Cerebellar cortex (tissue), 1 donor: ENCODE measurements at places on chromosomes 7 and 10.

GRCh38 chr10:126420567-126421300, 32.5 kb upstream of the ADAM12 start:
- no peak for DNase-seq

GRCh38 chr7:31478018-31478417, 35.9 kb upstream of the ITPRID1 start:
- no peak for DNase-seq

GRCh38 chr10:82249141-82249540, 374.1 kb downstream of the NRG3 start:
- DNase-seq = no peak

DNA sequence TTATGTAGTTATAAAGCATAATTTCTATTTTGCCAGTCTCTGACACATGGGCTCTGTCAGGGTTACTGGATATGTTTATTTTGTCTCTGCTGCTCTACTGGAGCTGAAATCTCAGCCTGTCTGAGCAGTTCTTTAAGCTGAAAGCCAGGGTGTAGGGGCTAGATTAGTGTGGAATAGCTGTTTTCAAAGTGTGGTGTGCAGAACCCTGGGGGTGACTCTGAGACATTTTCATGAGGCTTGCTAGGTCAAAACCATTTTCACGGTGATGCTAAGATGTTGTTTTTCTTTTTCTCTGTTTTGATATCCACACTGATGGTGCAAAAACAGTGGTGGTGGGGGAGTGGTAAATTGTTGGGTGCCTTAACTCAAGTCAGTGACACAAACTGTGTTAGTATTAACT, 45.5 kb downstream of the CREM start:
- DNase-seq = no peak

- peak; percentile 90 for DNase-seq
Observed at GRCh38 chr10:119199231-119199992, 8.0 kb upstream of the GRK5 start.

DNA sequence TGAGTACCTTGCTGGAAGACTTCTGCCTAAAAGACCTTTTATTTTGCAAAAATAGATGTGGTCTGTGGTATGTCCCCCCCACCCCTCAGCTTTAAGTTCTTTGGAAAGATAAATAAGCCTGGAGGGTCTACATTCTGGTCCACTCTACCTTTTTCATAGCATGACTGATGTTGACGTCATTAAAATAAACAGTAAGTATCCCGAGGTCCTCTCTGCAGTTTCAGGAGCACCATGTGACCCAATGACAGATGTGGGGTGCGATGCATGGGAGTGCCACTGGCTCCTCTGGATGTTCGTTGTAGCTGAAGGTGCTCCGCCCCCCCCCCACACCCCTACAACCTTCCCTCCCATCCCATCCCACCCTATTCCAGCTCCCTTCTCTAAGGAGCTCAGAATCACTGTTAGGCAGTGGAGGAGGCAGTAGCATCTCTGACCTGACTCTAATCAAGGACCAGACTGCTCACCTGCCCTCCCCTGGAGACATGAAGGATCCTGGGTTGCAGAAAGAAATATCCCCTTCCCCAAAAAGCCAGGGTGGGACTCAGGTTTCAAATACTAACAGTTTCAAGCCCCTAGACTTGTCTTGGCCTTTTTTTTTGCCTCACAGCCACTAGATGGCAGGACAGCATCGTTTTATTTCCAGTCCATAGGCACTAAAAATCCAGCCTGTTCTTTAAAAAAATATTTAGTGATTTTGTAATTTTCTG, 25.1 kb downstream of the CASP7 start:
- peak; percentile 47 for DNase-seq

DNA sequence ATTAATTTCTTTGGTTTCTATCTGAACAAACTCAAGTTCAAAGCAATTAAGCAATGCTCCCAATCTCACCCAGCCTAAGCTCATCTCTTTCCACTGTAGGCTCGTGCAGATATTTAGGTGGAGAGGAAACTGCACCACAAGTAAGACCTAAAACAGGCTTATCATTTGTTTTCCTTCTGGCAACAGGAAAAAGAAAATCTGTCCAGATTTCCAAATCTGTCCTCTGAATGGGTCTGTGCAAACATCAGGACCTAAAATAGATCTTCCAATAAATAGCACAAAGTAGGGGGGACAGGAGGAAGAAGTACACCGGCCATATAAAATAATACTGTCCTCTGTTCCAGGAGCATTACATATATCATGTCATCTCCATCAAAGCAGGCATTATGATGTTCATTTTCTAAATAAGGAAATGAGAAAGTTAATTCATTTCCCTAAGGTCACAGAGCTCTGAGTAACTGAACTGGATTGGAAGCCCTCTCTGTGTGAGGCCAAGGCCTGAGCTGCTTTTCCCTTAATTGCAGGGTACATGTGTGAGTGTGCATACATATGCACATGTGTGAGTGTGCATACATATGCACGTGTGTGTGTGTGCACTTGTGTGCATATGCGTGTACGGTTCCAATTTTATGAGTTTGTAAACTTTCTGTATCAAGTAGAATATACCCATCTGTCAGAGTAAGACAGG, 92.8 kb upstream of the PARD3 start:
- no peak for DNase-seq

- no peak for DNase-seq
Observed at GRCh38 chr10:119521443-119522204, 20.9 kb downstream of the RGS10 start.

- DNase-seq = no peak
Observed at GRCh38 chr10:3955493-3955892, 170.5 kb upstream of the KLF6 start.

DNA sequence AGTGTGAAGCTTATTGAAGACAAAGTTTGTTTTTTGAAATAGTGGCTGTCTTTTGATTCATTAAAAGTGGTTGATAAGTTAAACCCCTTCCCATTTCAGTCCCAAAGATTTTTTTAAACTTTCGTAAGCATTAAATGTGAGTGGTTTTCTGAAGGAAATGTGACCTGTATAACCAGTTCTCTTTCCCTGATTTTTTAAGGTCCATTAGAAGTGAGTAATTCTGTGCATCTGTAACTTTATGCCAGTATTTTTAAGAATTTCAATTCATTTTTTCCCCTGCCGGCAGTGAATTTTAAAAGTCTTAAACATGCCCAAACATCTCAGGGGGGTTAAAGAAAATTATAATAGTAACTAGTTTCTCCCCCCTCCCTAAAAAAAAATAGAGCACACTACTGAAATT, 254.6 kb upstream of the SP8 start:
- DNase-seq = no peak

- DNase-seq = peak; percentile 57
Observed at GRCh38 chr7:17940951-17941431, 697 bp upstream of the SNX13 start.
